ENCODE measurements at places on chromosomes 4 and X.

GRCh38 chrX:19563327-19563726 lies 48.0 kb upstream of the MAP3K15 start:
- DNase-seq: no peak

DNA sequence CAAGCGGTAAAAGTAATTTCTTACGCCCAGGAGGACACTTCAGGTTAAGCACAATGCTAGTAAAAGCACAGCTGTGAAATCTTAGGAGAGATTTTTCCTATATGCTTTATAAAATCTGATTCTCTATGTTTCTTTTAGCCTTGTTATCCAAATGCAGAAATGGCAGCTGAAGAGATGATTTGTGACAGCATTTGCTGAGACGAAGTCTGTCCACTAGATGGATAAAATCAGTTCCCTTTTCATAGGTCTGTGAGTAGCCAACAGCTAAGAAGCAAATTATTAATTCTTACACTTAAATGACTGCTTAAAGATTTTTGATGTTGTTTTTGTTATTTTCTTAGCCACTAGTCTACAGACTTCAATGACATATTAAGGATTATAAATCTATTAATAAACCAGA lies 5.3 kb downstream of the GPM6A start:
- DNase-seq: no peak

- DNase-seq: no peak
These were observed 680.0 kb downstream of the TRIML1 start for GRCh38 chr4:188819233-188819632.

- DNase-seq: no peak
These were observed 252.7 kb upstream of the KCNIP4 start for GRCh38 chr4:22201256-22201655.

- DNase-seq: no peak
These were observed 32.8 kb upstream of the GLRB start for GRCh38 chr4:157043131-157043530.

- no peak for DNase-seq
These were observed 287.0 kb upstream of the RASGEF1B start for GRCh38 chr4:81758574-81759264.

DNA sequence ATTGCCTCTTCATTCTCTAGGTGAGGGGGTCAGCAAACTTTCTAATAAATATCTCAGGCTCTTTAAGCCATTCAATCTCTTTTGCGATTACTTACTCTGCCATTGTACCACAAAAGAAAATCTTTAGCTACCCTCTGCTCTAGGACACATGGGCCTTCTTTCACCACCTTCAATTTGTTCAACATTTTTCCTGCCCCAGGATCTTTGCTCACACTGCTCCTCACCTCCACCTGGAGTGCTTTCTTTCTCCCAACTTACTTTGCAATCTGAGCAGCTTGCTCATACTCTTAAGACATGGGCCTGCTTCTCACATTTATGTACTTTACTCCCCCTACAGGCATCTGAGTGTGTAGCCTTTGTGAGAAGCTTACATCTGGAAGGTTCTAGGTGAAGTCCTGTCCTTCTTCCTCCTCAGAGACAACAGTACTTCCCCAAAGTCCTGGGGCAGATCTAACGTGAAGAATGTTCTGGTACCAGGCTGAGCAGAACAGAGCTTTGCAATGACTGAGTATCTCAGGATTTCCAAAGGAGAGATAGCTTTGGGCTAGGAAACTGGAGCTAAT lies 55.0 kb upstream of the PRDM5 start:
- no peak for DNase-seq

- no peak for DNase-seq
These were observed 346.0 kb upstream of the GATB start for GRCh38 chr4:152106781-152107321.

DNA sequence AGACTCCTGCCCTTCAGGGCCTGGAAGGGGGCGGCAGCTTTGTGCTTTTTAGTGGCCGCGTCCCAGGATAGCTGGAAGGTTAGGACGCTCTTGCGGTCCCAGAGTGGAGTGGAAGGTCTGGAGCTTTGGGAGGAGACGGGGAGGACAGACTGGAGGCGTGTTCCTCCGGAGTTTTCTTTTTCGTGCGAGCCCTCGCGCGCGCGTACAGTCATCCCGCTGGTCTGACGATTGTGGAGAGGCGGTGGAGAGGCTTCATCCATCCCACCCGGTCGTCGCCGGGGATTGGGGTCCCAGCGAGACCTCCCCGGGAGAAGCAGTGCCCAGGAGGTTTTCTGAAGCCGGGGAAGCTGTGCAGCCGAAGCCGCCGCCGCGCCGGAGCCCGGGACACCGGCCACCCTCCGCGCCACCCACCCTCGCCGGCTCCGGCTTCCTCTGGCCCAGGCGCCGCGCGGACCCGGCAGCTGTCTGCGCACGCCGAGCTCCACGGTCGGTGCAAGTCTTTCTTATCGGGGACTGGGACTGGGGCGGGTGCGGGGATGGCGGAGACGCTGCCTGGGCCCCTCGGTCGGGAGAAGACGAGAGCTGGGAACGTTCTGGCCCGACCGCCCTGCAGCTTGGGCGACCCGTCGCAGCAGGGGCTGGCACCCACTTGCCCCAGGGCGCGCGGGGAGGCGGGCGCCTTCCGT lies at the start of gene EDNRA:
EDNRA (plus strand) TSS at position 207 of the 686 bp plus-strand sequence. CDS start 4,585 bp downstream, outside the sequence.
- DNase-seq: no peak

DNA sequence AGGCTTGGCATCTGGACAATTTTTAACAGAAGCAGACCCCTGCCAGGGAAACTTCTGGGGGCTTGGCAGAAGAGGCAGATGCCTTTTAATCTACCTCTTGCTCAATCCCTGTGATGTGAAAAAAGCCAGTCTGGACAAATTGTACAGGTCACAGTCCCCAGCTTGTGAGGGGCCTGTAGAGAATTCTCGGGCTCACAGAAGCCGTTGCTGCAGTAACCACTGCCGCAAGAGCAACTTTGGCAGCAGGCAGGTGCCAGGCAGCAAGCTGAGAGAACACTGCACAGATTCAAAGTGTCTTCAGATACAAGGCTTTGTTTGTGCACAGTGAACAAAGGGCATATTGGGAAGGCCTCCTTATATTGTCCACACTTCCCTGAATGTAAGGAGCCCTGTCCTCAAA lies 11.7 kb downstream of the GPKOW start:
- no peak for DNase-seq

DNA sequence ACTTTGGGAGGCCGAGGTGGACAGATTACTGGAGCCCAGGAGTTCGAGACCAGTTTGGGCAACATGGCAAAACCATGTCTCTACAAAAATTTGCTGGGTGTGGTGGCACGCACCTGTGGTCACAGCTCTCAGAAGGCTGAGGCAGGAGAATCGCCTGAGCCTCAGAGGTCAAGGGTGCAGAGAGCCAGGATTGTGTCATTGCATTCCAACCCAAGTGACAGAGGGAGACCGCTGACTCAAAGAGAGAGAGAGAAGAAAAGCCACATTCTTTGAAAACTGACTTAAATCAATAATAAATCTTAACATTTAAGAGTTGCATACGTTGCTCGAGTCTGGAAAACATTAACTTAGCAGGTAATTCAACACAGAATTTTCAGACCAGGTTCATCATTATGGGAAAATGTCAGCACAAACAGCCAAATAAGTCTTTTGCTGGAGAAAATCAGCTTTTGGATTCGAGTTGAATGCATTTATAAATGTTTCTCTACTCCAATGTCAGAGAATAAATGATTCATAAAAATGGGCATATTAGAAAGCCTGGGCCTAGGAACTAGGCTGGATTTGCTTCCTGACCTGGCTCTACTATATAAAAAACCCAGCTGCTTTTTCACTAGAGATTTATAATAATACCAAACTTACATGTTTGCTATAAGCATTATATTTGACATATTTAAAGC lies 68.3 kb upstream of the RBPJ start:
- no peak for DNase-seq

- DNase-seq: no peak
These were observed 216.8 kb upstream of the TRAM1L1 start for GRCh38 chr4:117302226-117302625.

DNA sequence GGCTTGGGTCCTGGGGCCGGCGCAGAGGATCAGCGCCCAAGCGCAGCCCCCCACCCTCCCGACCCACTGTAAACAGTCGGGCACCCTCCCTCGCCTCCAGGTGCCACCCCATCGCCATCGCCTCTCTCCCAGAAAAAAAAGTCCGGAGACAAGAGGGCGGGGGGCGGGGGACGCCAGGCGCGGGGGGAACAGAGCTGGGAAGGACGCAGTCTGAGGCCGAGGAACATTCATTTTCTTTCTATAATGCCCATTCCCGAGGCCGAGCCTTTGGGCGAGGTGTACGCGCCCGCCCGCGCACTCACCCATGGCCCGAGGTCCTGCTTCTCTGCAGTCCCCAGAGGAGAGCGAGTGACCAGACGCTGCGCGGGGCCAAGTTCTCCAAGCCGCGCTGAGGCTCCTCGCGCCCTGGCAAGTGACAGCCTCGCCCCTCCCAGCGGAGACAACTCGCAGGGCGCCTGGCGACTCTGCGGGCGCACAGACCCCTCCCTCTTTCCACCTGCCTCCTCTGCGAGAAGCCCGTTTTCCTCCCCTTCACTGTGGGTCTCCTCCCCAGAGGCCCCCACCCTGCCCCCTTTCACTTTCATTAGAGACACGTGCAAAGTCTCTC lies 63.5 kb upstream of the WDR17 start:
- no peak for DNase-seq

DNA sequence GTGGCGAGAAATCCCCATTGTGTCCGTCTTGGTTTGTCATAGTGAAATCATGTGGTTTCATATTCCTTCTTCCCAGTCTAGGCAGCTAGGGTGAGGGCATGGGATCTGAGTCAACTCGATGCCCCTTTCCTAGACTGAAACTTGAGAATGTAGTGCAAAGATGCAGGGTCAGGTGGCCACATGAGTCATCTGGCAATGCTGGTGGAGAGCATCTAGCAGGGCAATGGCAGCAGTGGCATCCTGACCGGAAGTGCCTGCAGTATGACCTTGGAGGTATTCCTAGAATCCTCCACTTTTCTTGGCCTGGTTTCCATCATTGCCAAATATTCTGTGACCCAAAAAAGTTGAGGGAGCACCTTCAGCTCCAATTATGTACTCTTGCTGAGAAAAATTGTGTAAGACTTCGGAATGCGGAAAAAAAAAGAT lies 39.1 kb upstream of the TMEM184C start:
- DNase-seq: no peak

GRCh38 chrX:132676102-132676501 lies 187.3 kb upstream of the MBNL3 start:
- DNase-seq: no peak

DNA sequence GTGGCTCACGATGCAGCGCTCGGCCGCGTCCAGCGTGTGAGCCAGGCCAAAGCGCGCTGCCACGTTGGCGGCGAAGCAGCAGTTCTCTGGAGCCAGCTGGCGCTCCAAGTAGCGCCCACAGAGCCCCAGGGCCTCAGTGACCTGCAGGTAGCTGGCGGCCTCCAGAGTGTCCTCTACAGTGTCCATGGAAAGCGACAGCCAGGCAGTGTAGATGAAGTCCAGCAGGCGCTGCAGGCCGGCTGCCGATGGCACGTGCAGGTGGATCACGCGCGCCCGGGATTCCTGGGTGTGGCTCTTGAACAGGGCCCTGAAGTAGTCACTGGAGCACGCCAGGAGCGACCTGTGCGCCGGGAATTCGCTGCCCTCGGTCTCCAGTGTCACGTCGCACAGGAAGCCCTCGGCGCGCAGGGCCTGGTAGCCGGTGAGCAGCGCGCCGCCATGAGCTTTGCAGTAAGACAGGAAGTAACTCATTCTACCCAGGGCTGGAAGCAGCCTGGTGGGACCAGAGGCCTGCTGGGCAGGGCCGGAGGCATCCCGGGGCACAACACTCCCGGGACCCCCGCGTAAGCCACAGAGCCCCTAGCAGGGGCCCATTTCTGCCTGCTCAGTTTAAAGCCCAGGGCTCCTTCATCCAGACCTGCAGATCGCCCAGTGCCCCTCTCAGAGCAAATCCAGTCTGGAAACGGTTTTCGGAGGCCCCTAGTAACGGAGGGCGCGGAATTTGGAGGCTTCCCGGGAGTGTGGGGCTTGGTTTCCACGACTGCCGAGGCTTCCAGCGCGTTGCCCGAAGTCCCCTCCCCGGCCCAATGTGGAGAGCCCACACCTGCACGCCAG lies 595 bp downstream of the KLHL34 start:
- no peak for DNase-seq

DNA sequence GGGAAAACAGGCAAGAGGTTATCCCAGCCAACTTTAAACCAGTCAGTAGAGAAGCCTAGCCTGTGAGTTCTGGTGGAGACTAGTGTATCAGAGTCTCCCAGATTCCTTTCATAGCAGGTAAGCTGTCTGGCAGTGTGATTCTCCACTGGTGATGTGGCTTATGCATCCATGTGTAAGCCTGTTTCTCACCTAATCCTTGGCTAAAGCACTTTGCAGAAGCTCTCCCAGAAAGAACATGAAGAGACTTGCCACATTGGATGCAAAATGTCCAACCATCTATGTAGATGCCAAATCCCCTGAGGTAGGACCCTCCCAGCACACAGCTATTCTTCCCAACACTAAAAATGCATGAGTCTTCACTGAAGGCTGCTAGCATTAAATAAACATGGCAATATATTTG lies 111.7 kb downstream of the CHRNA9 start:
- DNase-seq: no peak

DNA sequence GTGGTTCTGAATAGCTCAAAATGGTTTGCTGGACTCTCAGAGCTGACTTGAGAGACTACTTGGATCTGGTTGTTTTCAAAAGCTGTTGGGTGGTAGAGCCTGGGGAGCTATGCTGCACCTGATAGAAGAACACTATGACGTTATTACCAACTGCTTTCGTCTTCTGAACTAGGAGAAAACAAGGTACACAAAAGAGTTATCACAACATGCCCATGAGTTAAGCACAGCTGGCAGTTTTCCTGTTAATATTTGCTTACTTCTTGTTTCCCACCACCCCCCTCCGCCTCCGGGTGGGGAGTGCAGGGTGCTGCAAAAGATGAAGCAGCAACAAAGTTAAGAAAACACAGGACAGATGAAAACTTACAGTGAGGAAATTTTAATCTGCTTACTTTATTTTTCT lies 69.1 kb downstream of the RASL11B start:
- DNase-seq: no peak

DNA sequence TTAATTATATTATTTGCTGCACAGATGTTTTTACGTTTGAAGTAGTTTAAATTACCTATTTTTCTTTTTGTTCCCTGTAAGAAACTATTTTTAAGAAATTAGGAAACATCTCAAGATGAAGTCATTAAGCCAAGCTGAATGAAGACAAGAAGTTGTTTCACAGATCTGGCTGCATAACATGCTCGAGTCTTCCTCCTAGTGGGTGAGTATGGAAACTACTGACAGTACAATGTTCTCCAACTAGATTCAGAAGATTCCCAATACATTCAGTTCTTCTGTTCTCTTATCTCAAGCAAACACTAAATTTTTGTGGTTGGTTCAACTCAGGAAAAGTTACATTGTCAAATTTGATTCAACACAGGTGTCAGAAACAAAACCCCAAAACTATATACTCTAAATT lies 256.8 kb upstream of the VCX start:
- DNase-seq: no peak

DNA sequence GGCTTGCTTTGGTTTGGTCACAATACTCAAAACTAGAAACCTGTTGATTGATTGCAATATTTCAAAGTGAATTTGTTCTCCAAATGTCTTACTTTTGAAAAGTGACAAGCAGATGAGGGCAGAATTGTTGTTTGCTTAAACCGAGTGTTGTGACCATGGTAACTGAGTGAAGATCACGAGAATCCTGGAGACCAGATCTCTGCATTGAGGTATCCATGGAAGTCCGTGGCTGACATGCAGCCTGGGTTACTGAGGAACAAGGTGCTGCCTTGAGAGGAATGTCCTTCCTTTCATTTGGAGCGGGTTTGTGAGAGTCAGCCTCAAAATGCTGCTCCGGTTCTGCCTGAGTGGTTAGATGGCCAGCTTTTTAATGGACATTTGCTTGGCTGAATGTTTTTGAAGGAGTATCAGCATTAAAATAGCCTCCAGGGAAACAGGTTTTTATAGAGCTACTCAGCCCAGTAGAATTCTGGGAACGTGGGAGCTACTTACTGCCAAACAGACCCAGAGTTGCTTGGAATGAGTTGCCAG lies 31.3 kb downstream of the NYX start:
- no peak for DNase-seq
